Cardiac fibroblast (primary cell): ENCODE measurements at places on chromosomes 3 and 15.

DNA sequence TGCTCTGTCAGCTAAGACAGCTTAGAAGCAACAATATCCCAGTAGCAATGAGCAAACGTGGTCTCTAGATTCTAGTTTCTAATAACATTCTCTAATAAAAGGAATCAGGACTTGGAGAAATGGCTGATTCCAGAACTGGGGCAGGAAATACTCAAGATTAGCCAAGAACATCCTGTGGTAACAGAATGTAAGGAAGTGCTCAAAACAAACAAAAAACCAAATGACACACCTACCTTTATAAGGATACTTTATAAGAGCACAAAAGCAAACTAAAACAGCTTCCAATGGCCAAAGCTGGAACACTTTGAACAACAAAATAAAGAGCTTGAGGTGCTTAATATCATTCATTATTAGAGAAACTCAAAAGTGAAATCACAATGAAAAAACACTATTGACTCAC, 33.1 kb upstream of the EIF5A2 start:
- DNase-seq, result peak; percentile 46

- DNase-seq, result peak; percentile 84
Observed at GRCh38 chr3:171375666-171376595, 84.3 kb downstream of the TNIK start.

DNA sequence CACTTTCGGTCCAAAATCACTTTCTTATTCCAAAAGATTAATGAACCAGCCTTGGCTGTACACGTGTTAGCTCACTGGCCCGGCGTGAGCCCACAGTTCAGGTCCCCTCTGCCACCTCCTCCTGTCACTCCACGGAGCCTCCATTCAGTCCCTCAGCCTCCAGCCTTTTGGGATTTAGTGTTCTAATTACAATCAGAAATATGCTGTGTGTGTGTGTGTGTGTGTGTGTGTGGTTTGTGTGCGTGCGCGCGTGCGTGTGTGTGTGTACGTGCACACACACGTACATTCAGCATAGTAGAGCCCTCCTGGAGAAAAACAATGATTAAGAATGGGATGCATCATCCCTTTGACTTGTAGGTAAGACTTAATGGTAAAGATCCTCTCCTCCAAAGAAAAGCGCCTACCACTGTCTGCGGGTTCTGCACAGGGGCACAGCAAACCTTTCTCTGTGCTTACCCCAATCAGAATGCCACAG, 801 bp downstream of the CA12 start:
- DNase-seq, result no peak

DNA sequence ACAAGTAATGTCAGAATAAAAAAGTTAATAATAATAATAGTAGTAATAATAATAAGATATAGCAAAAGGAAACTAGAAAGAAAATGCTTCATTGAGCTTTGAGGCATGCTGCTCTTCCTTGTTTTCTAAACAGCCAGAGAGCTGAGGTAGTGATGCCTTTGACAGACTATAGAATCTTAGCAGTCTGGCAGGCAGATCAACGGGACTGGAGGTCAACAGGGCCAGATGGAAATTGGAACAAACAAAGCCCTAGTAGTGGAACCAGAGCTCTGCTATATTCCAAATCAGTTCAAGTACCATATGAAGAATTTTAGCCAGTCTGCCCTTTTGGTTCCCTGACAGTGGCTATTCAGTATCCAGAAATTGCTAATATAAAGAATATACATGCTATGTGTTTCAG, 278.6 kb downstream of the NLGN1 start:
- DNase-seq, result no peak

- no peak for DNase-seq
Observed at GRCh38 chr3:123002100-123002748, 25.3 kb downstream of the SEMA5B start.

DNA sequence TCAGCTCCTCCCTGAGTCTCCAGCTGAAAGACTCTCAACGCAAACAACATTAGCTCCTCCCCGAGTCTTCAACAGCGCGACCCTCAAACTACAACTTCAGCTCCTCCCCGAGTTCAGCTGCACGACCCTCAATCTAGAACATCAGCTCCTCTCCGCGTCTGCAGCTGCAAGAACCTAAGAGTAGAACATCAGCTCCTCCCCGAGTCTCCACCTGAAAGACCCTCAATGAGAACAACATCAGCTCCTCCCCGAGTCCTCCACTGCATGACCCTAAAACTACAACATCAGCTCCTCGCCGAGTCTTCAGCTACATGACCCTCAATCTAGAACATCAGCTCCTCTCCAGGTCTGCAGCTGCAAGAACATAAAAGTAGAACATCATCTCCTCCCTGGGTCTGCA, 78.3 kb downstream of the TFRC start:
- no peak for DNase-seq

- no peak for DNase-seq
Observed at GRCh38 chr15:92664178-92664900, 8.8 kb upstream of the FAM174B start.

DNA sequence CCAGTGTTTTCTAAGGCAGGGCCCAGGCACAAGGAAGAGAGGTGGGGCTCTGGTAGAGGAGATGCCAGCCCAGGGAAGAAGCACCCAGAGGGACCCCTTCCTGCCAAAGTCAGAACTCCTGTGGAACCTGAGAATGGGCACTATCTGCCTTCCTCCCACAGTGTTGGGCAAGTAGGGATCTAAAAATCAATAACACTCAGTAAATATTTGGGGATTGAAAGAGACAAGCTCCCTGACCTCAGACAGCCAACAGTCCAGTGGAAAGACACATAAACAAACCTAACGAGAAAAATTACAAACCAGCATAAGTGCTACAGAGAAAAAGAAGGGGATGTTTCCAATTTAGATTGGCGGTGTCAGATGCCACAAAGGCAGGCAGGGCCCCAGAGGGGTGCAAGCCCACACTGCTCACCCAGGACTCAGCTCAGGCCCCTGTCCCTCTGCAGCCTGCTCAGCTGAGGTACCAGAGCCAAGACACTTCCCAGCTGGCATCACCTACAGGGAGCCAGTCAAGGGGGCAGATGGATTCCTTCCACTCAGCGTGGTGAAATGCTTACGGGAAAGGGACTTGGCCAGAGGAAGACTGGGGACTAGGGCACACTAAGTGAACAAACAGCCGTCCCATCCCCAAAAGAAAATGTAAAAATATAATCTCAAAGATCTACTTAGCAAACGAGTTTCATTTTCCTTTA, 15.9 kb downstream of the ADCY5 start:
- no peak for DNase-seq

- no peak for DNase-seq
Observed at GRCh38 chr15:95327183-95327525, 1003.3 kb upstream of the NR2F2 start.

DNA sequence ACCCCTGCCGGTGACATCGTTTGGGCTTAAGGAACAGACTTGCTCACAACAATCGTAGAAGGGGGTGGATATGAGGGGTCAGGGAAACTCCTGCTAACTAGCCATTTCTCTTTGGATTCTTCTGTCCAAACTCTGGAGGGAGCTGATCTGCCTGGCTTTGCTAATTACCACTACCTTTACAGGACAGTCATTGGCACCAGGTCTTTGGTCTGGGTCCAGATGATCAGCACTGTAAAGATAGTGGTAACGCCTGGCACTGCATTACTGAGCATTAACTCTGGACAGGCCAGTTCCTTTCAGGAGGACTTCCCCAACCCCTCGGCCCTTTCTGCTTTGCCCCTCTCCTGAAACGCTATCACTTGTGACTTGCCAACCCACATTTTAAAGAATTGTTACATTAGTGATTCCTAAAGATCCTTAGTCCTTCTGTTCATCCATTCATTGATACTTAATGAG, 788 bp downstream of the UQCC5 start:
- no peak for DNase-seq
